Activated CD4-positive, alpha-beta T cell treated with anti-CD3 and anti-CD28 coated beads for 48 hours (primary cell): ENCODE measurements at places on chromosomes 2 and 18.

DNA sequence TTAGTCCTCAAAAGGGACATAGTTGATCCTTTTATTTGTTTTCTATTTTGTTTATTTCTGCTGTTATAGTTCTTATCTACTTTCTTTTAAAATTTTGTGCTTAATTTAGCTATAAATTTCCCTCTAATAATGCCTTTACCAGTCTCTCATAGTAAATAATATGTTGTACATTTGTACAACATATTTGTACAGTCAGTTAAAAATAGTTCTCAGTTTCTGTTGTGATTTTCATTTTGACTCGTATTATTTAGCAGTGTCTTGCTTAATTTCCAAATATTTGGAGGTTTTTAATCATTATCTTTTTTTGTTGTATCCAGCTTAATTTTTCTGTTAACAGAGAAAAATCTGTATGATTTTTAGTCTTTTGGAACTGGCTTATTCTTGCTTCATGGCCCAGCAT lies 443.6 kb upstream of the TRIB2 start:
- DNase-seq: no peak

DNA sequence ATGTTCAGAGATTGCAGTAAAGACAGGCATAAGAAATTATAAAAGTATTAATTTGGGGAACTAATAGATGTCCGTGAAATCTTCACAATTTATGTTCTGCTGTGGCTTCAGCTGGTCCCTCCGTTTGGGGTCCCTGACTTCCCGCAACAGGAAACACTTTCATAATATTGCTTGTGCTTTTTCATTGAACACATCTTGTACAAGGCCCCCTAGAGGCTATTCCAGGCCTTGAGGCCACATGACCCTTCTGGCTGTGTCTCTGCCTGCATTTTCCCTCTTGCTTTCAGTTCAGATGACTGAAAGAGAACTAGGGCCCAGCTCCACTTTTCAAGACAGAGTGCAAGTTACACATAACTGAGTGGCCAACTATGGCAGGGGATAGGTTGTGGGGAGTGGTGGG lies 164.1 kb downstream of the TMEM247 start:
- peak; percentile 21 for DNase-seq

DNA sequence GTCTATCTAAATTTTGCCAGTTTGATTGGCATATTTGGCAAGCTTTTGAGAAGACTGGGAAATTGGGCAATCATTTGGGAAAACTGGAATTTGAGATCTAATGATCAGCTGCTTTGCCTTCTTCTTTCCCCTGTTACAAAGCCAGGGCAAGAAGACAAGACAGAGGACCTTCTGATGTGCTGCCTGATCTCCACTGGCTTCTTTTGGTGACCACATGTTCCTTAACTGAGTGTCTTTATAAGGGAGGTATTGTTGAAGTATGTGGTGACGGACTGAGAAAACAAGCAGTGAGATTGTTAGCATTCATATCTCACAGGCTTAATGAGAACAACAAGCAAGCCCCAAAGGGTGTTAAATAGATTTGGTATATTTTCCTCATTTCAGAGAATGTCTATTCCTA lies 175.8 kb downstream of the SLC8A1 start:
- DNase-seq: no peak

- peak; percentile 84 for DNase-seq
Measured at GRCh38 chr2:238256594-238257104, 16.8 kb upstream of the HES6 start.

- no peak for DNase-seq
Measured at GRCh38 chr18:60149316-60149715, 223.3 kb downstream of the MC4R start.

GRCh38 chr18:13618760-13619438 lies 107.5 kb downstream of the FAM210A start:
- DNase-seq: no peak

- DNase-seq: no peak
Measured at GRCh38 chr2:182381225-182381624, 45.6 kb downstream of the PDE1A start.

DNA sequence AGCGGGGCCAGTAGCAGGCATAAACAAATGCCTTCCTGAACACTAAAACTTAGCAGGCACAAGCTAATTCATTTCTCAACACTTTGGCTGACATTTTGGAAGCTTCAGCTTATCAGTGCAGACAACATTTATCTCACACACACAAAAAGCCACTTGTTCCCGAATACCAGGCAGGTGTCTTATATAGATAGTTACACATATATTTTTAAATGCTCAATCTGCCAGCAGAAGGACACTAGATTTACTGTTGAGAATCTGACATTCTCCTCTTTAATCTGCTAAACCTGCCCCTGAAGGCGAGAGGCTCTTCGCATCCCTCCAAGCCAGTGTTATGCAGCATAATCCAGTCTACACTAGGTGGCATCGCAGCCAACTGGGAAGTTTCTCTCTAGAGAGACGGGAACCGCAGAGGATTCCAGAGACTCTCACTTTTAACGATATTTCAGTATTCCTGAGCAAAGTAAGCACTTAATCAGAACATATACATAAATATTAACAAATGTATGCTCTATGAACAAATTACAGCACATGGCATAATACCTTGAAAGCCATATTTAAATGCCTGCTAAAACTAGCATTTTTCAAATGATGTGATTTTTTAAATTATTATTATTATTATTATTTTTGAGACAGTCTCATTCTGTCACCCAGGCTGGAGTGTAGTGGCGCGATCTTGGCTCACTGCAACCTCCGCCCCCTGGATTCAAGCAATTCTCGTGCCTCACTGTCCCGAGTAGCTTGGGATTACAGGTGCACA lies 90.2 kb upstream of the SCG2 start:
- DNase-seq: no peak

GRCh38 chr2:13584020-13584419 lies 867.3 kb downstream of the TRIB2 start:
- no peak for DNase-seq

- DNase-seq: no peak
Measured at GRCh38 chr2:160825433-160825832, 331.8 kb upstream of the RBMS1 start.

GRCh38 chr18:51235009-51235789 lies 37.7 kb upstream of the MEX3C start:
- DNase-seq: peak; percentile 65

GRCh38 chr2:55010149-55010591 lies 40.1 kb downstream of the RTN4 start:
- peak; percentile 20 for DNase-seq

GRCh38 chr2:182550234-182550633 lies 123.4 kb upstream of the PDE1A start:
- no peak for DNase-seq

GRCh38 chr2:145909175-145909755 lies 1389.3 kb upstream of the ZEB2 start:
- no peak for DNase-seq

- peak; percentile 50 for DNase-seq
Measured at GRCh38 chr2:149167001-149167780, 128.7 kb downstream of the LYPD6B start.

DNA sequence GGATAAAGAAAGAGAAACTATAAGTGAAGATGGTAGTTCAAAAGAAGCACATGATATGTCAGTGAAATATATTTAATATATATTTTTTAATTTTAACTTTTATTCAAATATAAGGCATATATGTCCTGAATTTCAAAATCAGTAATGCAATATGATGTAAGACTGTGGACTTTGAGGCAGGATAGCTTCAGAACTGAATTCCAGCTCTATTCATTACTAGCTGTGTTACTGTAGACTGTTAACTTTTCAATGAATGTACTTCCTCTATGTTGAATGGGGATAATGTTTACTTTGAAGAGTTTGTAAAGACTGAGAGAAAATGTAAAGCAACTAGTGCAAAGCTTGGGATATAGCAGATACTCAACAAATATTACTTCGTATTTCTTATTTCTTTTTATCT lies 112.6 kb downstream of the PMS1 start:
- DNase-seq: no peak

DNA sequence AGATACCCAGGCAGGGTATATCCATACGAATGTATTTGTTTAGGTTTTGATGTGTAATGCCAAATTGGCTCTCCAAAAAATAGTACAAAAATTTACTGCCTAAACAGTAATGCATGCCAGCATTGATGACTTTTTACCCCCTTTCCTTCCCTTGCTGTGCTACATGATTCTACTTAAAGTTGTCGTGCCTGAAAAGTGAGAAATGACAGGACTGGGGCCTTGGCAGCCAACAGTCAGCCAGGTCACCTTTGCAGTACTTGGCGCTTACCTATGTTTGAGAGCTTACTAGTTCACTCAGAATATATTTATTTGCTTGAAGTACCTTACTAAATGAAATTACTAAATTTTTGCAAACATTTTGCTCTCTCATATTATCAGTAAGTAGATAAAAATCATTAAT lies 1329.1 kb downstream of the DPP10 start:
- no peak for DNase-seq

GRCh38 chr2:9760069-9760901 lies 83.0 kb upstream of the TAF1B start:
- no peak for DNase-seq
